Heart left ventricle (tissue), 16 donors: ENCODE measurements at places on chromosomes 16 and 17. TPM values are rescaled to one million over a fixed set of nuclear protein-coding genes. Genes with fewer than 3 reads are reported as not detected.

GRCh38 chr17:80498242-80498919 is 22.0 kb upstream of the NPTX1 start:
- DNase-seq = no peak

- peak; percentile 71 for DNase-seq
Measured at GRCh38 chr16:87391324-87391949, 699 bp upstream of the MAP1LC3B start.

DNA sequence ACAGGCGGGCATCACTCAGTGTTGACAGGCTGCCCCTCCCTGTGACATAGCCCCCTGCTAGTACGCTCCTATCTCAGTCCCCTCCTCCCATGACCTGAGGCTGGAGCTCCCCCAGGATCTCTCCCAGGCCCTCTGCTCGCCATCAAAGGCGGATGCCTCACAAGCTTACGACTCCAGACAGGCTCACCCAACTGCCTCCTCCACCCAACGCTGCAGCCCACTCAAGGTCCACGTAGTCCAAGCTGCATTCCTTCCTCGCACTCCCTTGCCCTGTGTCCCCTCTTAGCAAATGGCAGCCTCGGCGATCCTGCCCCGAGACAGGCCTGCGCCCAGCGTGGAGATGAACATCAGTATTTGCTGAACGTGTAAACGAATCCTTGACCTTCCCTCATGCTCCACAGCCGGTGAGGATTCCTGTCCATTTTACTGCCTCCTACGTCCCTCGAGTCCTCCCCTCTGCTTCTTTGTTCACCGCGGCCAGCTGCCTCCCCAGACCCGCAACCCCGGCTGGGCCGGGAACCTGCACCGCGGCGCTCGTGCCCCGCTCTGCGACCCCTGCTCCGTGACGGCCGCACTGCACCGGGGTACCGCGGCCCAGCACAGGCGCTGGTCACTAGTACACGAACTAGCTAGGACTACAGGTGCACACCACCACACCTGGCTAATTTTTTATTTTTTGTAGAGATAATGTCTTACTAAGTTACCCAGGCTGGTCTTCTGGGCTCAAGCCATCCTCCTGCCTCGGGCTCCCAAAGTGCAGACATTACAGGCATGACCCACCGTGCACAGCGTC is 838 bp upstream of the TMEM97 start:
- no peak for DNase-seq

Gene C16orf92
- not detected for total RNA-seq
